ENCODE measurements at places on chromosomes 6 and 20.
A peak's percentile ranks its signal among the peaks of the same experiment; 100 is the strongest.

- DNase-seq = no peak
These were observed 122.8 kb downstream of the SYCP2 start for GRCh38 chr20:59810449-59811187.

GRCh38 chr20:44961870-44962267 is 1.7 kb upstream of the TOMM34 start:
- DNase-seq = no peak

- no peak for DNase-seq
These were observed 29.8 kb downstream of the SLC13A3 start for GRCh38 chr20:46621492-46621891.

- no peak for DNase-seq
These were observed 294.3 kb upstream of the BMP2 start for GRCh38 chr20:6473197-6473596.

DNA sequence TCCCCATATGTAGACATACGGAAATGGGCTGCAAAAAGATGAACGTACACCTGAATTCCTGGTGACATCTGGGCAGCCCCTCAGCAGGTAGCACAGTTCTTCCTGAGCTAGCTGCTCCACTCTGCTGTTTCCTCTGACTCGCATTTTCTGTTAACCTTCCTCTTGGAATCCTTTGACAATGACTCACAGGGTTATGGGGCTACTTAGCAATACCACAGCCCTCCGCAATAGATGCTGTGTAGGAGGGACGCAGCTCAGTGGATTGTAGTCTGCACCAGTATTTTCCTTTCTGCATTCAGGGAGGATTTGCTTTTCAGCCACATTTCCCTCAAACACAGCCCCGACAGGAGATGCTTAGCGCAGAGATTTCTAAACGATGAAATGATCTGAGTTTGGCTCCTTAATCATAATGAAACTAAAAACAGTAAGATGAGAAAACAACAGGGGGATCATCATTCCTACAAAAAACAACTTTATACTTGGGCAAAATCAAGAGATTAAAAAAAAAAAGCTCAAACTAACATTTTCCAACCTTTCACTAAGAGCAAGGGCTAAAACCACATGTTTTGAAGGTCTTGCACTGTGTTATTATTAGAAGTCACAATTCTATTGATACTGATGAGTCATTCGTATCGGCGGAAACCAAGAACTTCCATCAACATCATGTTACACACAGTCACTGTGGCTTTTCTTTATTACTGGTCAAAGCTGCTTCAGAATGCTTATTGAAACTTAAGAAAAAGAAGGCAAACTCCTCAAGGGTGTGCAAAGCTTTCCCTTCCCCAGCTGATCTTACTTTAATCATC is 12.2 kb downstream of the BACH2 start:
- DNase-seq = no peak

- no peak for DNase-seq
These were observed 61.1 kb downstream of the PFDN4 start for GRCh38 chr20:54268941-54269340.

DNA sequence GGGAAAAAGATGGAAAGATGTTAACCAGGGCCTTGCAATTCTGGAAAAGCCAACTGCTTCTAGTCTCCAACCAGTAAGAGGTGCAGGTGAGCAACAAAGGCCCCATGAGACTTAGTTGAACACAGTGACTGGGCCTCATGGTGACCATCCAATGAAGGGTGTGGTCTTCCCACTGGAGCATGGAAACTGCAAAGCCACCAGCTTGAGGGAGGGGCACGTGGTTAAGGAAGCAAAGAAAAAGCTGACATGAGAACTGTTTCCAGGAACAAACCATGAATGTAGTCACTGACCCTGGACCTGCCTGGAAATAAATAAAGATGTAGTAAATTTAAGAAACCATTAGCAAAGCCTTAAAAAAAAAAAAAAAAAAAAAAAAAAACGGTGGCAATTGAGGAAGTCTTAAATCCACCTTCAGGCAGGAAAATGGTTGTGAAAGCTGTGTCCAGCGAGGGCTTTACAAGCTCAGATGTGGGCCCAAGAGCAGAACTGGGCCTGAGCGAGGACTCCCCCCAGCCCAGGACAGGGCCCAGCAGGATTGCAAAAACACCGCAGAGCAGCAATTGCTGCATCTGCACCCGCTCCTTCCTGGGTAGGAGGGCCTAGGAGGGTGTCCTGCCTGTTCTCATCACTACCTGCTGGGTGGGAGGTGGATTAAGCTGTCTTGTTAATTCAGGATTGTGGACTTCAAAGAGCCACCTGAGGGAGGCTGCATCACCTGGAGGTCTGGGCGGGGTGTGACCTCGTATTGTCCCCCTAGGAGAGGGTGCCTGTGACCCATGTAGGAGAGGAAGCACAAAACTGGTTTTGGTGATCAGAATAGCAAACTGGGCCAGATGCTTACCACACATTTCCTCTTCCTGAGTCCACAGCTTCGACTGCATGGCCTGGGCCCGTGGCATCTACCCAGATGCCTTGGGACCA is 10.3 kb downstream of the GFRA4 start:
- DNase-seq = no peak

- no peak for DNase-seq
These were observed 51.3 kb upstream of the DST start for GRCh38 chr6:56694002-56694401.

GRCh38 chr6:154488248-154488593 is 22.3 kb downstream of the CNKSR3 start:
- no peak for DNase-seq

DNA sequence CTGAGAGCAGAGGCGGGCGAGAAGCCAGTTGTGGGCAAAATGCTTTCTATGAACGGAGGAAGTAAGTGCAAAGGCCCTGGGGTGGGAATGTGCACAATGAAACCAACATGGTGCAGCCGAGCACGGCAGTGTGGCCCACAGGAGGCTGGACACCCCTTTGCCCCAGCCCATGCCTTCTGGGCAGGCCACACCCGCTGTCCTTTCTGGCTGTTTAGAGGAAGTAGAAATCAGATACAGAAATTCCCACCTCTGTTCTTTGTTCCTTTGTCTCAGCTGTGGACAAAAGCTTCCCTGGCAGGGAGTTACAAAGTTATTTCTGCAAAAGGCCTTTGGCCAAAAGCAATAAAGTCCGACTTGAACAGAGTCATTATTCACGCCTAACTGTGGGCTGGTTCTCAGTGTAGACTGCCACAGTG is 11.9 kb downstream of the SULF2 start:
- DNase-seq = no peak

DNA sequence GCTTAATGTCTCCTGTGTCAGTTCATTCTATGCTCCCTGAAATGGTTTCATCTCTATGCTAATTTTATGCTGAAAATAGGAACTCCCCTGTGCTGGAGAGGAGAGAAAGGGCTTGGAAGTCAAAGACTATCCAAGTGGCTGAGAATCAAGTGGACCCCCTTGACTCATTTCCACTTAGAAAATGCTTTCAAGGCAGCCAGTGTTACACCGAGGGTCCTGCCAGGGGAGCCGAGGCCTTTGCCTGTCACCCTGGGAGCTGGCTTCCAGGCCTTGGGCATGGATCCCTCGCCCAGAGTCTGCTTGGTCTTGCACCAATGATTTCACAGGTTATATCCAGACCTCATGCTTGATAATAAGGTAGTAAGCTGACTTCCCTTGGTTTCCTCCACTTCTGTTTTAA is 342.6 kb downstream of the NRN1 start:
- no peak for DNase-seq

DNA sequence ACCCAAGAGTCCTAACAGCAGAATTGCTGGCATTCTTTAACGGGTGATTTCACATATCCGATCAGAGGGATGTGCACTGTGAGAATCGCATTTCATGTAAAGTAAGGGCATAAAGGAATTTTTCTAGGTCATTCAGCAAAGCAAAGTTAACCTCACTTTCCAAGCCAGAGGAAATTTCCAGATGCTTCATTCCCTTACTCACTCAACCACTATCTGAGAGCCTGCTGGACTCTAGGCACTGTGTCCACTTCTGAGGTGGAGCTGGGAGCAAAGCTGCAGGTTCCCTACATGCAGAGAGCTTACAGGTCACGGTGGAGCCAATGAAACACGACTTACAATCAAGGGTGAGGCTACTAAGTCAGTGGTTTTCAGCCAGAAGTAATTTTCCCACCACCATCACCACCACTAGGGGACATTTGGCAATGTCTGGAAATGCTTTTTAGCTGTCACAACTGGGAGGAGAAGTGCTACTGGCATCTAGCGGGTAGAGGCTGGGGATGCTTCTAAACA is 34.5 kb upstream of the TSHZ2 start:
- DNase-seq = no peak

DNA sequence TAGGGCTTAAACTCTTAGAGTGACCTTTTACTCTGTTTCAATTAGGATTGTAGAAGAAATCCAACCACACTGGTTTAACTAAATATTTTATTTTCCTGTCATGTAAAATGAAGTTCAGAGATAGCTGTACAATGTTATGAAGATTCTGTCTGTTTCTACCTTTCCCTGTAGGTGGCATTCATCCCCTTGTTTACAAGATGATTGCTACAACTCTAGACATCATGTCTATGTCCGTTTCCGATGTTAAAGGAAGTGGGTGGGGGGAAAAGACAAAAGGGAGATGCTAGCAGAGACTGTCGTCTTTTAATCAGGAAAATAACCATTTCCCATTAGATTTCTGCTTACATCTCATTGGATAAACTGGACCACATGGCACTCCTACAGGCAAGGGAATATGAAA is 30.9 kb upstream of the RIMS1 start:
- DNase-seq = no peak

DNA sequence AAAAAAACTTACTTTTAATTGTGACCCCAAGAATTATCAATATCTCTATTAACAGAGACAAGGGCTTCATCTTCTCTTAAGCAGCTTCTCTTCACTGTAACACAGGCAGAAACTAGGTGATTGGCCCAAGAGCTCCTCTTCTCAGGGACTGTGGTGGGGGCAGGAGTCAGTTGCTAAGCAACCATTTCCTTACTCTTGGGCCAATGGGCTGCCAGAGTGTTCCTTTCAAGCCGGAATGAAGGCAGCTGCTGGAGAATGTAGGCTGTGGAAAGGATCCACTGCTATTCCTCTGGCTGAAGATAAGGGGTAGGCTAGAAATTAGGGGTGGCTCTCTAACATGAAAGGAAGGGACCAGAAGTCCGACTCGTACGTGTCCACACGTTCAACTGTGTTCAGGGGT is at the start of gene SEL1L2:
Gene SEL1L2, minus strand, starts transcription at position 150 of the 400 bp plus-strand sequence. Its CDS starts 80 bp downstream, at position 70.
- no peak for DNase-seq

DNA sequence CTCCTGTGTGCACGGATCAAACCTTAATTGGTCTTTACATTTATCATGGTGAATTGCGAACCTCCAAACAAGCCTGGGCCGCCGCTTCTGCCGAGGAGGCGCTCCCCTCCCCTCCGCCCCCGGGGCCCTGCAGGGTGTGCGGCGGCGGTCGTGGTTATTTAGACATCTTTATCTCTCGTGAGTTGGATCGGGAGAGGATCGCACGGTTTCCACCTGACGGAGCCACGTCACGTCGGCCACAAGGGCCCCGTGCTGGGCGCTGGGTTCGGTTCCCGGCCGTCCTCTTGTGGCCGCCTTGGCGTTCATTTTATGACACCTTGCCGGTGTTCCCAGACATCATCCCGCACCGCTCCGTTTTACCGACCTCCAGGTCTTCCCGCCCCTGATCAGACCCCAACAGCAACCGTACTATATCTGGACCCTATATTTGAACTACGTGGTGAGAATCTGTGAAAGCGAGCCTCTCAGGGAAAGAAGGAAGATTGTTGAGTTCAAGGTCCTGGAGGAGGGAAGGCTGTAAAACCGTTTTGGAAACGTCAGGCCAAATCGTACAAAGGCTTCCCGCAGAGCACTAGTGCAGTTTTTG is 1.3 kb upstream of the CNR1 start:
- peak; percentile 45 for DNase-seq

- DNase-seq = no peak
These were observed 33.5 kb upstream of the GCLC start for GRCh38 chr6:53578371-53578770.

- DNase-seq = no peak
These were observed 71.2 kb downstream of the CBLN4 start for GRCh38 chr20:55934146-55934545.

GRCh38 chr6:146931214-146931613 is 273.0 kb upstream of the STXBP5 start:
- DNase-seq = no peak

DNA sequence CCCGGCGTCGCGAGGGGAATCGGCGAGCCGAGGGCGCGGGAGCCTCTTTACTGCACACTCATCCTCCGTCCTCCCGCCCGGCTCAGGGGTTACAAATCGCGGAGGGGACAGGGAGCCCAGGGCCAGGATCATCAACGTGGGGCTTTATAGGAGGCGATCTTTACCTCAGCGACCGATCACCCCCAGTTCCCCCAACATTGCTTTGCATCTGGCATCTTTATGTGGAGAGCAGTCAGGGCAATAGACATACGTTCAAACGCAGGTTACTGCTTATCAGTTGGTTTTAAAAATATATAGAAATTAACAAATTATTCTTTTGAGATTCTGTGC is 634 bp downstream of the HSF2 start:
- DNase-seq = peak; percentile 25

GRCh38 chr20:45944151-45944964 is 9.9 kb downstream of the PCIF1 start:
- no peak for DNase-seq

DNA sequence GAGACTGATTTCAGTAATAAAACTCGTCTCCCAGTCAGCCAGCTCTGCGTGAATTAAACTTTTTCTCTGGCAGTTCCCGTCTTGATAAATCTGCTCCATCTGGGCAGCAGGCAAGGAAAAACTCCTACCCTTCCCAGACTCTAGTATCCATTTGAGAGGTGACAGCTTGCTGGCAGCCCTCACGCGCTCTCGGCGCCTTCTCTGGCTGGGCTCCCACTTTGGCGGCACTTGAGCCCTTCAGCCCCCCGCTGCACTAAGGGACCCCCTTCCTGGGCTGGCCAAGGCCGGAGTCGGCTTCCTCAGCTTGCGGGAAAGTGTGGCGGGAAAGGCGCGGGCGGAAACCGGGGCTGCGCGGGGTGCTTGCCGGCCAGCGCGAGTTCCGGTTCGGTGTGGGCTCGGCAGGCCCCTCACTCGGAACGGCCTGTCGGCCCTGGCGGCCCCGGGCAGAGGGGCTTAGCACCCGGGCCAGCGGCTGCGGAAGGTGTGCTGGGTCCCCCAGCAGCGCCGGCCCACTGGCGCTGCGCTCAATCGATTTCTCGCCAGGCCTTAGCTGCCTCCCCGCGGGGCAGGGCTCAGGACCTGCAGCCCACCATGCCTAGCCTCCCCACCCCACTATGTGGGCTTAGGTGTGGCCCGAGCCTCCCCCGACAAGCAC is 21.8 kb upstream of the GMPR start:
- DNase-seq = no peak

DNA sequence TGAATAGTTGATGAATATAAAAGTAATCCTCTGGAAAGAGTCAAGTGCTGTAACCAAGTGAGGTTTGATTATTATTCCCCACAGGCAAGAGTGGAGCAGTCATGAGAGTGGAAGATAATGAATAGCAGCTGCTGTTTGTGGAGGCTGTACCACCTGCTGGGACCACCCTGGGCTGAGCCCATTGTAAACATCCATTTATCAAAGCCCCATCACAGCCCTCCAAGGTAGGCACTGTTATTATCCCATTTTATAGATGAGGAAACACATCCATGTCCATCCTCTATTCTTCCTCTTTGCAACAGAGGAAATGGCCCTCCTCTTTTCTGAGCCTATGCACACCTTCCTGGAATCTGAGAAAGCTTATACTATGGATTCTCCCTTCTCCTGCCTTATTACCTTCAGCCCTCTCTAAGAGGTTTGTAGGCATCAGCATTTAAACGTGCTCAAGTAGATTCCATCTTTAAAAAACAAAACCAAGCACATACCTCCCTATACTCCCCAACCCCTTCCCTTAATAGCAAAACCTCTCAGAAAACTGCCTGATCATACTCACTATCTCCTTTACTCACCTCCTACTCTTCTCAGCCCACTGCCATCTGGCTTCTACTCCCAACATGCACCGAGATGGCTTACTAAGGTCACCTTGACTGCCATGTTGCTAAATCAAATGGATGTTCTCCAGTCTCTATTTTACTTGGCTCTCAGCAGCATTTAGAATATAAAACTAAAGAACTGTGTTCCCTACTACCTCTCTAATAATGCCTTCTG is 37.1 kb downstream of the CDH22 start:
- DNase-seq = no peak

All from germinal center (tissue), 1 donor.